ENCODE measurements at places on chromosomes 6 and 20.

DNA sequence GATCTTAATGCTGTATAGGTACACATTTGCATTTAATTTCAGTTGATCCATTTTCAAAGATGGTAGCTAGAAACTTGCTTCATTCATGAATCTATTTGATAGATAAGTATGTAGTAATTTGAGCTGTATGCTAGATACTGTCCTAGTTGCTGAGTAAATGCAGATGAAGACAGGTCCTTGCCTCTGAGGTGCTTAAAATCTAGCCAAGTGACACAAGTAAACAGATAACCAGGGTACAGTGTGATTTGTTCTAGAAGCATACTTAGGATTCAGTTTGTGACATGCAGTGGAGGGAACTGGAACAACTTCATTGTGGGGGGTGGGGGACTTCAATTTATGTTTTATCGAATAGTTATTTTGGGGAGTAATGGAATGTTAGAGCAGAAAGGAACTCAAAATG lies 9.2 kb downstream of the CHMP4B start:
- no peak for DNase-seq

DNA sequence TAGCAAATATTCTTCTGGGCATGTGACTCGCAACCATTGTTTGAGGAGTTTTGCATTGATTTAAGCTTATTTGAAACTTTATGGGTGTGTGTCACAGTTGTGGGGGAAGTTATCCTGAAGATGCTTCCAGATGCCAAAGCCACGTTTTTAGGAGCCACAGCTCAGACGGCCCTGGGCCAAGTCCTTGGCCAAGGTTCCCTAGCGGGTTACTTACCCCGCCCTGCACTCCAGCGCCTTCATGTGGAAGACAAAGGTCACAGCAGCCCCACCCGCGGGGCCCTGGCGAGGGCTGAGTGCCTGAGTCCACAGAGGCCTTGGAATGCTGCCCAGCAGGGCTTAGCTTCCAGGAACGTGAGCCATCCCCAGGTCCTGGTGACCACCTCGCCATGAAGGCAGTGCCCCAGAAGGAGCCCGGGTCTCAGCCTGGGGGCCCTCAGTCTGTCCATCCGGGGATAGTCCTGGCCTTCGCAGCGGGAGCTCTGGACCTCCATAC lies 308.3 kb downstream of the CDH4 start:
- DNase-seq = no peak

DNA sequence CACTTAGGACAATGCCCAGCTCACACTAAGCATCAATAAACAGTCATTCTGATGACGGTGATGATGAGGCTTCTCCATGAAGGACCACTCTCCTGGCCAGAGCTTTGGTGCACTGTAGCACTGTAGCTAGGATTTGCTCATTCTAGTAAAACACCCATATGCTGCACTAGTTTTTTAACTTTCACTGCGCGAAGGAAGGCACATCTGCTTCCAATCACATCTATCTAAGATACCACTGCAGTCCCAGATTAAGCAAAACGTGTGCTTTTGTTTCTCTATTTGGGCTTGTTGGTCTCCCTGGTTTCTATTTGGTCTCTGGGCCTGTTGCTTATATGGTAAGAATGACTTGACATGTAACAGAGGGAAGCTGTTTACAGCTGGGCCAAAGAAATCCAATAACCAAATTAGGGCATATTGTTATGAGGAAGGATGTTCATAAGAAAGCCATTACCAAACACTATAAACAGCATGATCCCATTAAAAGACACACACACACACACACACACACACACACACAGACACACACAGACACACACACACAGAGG lies 62.4 kb downstream of the FAM229B start:
- no peak for DNase-seq

GRCh38 chr6:118187568-118188164 lies 280.6 kb downstream of the SLC35F1 start:
- DNase-seq = no peak

GRCh38 chr20:20297181-20297580 lies 70.7 kb upstream of the INSM1 start:
- no peak for DNase-seq

DNA sequence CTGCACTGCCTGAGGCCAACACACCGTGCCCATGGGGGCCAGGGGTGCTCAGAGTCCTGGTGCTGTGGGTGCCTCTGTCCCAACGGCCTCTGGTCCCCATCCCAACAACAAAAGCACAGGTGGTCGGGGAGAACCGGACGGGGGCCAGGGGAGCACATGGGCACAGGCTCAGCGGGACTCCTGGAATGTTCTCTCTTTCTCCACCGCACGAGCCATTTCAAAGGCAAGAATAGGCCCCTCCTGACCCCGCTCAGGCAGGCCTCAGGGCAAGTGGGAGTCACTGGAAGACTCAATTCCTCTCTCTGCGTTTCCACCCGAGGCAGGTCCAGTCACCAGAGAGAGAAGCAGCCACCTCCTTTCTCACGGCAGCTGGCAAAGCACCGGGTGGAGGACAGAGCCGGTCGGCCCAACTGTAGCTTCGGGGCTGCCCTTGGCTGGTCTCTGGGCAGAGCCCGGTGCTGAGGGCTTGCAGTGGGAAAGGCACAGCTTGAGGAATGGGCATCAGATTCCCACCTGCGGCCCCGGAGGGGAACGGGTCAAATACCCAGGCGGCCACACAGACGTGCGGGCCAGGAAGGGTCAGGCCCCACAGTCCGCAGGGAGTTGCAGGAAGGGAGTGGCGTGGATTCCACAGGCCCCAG lies 55.2 kb downstream of the KCNQ2 start:
- no peak for DNase-seq

DNA sequence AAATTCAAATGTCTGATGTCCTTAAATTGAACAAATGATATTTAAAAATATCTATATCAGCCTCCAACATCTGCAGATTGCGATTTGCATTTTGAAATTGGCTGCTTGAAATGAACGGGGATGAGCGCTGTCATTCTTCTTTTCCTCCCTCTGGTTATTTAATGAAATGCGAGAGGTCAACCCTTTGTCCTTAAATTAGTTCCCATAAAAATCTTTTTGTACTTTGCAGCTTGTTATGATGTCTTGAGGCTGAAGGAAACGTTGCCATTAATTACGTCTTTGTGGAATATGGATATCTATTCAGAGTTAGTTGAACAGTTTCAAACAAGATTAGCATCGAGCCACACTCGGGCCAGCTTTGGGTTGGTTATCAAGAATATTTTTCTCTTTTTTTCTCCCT lies 140.0 kb downstream of the LINC00237 start:
- no peak for DNase-seq

DNA sequence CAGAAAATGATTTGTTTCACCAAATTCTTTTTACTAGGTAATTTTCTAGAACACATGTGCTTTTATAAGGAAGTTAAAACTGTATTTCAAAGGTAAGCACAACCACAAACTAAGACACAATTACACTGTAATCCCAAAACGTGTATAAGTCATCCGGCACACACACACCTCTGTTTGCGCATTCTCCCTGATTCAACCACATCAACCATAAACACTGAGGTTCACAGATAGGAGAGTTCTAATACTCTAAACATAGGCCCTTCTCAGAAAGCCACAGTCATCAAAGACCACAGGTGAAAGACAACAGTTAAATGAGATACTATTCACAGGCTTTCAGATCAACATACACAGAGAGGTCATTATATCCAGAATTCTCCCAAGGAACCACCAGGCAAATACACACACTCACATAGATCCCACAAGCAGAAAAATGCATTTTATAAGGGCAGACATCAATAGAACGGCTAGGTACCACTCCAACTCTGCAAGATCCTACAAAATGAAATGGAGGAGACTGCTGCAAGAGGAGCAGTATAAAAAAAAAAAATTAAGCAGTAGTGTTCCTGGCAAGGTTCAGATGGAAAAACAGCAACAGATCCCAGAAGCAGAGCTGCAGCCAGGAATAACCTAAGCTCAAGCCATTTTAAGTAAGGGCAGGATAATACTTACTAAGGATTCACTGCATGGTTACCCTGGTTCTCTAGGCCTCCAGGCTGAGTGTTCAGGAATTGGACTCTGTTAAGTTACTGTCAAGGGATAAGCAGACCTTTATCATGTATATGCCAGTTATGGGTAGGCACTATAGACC lies 6.6 kb upstream of the FBXO9 start:
- no peak for DNase-seq
